RWPE2 (cell line): ENCODE measurements at places on chromosomes 13 and 19.

DNA sequence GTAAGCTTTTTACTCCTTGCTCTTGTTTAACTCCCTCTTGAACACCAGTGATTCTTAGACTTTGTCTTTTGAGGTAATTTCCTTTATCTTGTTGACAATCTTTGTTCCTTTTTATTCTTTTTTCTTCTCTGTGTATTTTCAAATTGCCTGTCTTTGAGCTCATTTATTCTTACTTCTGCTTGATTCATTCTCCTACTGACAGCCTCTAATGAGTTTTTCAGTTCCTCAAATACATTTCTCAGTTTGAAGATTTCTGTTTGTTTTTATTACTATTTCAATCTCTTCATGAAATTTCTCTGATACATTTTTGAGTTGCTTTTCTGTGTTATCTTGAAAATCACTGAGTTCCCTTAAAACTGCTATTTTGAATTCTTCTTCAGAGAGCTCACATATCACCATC, 154.1 kb downstream of the ATP8A2 start:
- DNase-seq = no peak

GRCh38 chr13:21833921-21834320, 163.0 kb downstream of the FGF9 start:
- no peak for DNase-seq

- no peak for DNase-seq
Observed at GRCh38 chr19:13132471-13133180, 14.6 kb downstream of the NACC1 start.

- DNase-seq = no peak
Observed at GRCh38 chr19:2997720-2998119, 20.4 kb downstream of the TLE6 start.

DNA sequence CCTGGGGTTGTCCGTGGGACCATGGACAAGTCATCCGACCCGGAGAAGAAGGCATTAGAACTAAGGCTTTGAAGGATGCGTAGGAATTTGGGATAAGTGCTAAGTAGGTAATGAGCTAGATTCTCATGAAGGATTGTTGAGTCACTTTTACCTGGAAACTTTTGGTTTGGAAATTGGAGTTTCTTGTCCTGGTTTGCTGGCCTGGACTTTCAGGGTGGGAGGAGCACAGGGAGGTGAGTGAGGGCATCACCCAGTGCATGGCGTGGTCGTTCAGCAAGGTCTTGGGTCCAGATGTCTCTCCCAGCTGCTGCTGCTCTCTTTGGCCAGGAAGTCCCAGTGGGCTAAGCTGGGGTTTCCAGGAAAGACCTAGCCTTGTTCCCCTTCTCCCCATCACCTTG, 7.6 kb downstream of the NFIC start:
- DNase-seq = no peak

DNA sequence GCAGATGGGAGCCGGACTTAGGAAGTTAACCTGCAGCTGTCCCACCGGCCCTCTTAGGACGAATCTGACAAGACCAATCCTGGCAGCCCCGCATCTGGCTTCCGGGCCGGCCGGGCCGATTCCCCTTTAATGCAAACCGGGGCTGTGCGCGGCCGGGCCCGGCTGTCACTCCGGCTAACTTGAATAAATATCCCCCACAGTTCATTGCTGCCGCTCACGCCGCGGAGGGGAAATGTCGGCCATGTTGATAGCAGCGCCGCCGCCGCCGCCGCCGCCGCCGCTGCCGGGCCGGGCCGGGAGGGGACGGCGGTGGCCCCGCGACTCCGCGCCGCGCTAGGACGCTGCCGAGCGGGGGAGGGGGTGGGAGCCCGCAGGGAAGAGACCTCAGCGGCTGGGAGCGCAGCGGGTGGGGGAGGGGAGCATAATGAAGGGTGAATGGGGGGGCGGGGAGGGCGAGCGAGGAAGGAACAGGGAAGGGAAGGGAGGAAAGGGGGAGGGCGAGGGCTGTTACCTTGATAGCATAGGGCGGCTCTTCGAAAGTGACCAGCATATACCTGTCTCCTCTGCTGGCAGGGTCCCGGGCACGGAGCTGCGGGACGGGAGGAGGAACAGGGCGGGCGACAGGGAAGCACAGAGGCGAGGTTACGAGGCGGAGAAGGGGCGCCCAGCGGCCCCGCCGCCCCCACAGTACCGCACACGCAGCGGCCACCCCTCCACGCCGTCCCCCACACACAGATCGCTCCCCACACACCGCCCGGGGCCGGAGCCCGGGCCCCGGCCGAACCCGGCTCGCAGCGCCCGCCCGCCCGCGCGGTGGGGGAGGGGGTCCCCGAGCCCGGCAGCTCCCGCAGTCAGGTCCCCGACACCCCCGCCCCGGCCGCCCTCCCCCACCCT, 1.1 kb downstream of the INTS6 start:
- DNase-seq = peak; percentile 65

DNA sequence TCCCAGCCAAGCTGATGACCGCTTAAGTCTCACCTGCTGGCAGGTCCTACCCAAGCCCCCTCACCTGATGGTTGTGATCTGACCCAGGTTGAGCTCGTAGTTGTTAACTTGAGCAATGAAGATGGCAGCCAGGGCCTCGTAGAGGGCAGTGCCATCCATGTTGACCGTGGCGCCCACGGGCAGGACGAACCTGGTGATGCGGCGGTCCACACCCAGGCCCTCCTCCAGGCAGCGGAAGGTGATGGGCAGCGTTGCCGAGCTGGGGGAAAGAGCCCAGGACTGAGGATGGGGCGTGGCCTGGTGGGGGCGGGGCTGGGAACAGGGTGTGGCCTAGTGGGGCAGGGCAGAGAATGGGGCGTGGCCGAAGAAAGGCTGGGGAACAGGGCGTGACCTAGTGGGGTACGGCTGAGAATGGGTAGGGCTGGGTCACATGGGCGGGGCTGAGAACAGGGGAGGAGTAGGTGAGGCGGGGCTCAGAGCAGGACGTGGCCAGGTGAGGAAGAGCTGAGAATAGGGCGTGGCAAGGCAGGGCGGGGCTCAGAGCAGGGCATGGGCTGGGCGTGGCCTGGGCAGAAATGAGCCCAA, 12.9 kb downstream of the OR7C2 start:
- DNase-seq = peak; percentile 64

DNA sequence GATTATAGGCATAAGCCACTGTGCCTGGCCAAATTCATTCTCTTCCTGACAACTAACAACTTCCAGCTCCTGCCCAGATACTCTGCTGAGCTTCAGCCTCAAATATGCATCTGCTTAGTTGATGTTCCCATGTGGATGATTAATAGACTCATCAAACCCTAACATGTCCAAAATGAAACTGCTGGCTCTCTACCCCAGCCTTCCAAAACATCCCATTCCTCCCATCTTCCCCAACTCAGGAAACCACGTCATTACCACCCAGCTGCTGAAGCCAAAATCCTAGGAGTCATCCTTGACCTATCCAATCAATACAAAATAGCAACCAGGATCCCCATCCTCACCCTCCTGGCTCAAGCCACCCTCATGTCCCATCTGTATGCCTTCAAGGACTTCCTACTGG, 20.9 kb downstream of the POU2F2 start:
- DNase-seq = no peak

DNA sequence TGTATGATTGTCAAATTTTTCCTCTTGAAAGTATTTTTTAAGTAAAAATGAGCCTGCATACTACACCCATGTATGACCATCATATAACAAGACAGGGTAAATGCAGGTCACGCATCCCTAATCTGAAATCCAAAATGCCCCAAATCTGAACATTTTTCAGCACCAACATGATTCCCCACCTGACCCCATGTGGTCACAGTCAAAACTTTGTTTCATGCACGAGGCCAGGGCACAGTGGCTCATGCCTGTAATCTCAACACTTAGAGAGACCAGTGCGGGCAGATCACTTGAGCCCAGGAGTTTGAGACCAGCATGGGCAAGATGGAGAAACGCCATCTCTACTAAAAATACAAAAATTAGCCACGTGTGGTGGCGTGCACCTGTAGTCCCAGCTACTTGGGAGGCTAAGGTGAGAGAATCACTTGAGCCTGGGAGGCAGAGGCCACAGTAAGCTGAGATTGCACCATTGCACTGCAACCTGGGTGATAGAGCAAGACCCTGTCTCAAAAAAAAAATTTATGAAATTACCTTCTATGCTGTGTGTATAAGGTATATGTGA, 63.7 kb upstream of the NPAS1 start:
- DNase-seq = no peak

DNA sequence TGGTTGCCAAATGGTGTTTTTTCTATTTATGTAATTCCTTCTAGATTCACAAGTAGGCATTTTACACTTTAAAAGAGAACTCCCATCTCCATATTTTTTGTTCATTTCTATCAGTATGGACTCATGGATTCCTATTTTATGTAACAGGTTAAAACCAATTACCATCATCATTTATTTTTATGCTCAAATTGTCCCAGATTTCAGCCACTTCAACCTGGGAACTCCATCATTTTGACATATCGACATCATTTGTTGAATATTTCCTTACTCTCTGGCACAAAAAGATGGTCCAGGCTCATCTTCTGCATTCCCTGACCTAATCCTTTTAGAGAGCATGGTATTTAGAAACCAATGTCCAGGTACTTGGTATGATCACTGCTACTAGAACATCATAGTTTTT, 79.9 kb downstream of the VWA8 start:
- DNase-seq = no peak

- no peak for DNase-seq
Observed at GRCh38 chr19:31402529-31403316, 53.5 kb upstream of the TSHZ3 start.

GRCh38 chr13:65937251-65937650, 1292.9 kb downstream of the PCDH9 start:
- DNase-seq = no peak

DNA sequence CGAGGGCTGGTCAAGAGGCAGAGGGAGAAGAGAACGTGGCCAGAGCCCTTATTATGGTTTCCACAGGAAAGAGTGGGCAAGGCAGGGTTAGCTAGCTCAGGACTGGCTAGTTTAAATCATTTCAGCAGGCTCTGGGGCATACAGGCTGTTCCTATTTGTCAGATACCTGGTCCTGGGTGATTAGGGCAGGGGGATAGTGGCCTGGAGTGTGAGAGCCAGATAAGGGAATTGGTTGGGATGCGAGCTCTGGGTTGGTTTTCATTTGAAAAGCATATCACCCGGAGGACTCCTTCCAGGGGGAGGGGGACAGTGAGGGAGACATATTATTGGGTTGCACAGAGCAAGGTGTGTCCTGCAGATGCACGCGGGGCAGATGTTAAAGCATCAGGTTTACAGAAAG, 75.3 kb upstream of the CLDN10 start:
- DNase-seq = no peak

- DNase-seq = no peak
Observed at GRCh38 chr19:30629086-30629485, 256.9 kb downstream of the ZNF536 start.

GRCh38 chr13:114004420-114005205, 30.7 kb upstream of the C13orf46 start:
- peak; percentile 19 for DNase-seq

DNA sequence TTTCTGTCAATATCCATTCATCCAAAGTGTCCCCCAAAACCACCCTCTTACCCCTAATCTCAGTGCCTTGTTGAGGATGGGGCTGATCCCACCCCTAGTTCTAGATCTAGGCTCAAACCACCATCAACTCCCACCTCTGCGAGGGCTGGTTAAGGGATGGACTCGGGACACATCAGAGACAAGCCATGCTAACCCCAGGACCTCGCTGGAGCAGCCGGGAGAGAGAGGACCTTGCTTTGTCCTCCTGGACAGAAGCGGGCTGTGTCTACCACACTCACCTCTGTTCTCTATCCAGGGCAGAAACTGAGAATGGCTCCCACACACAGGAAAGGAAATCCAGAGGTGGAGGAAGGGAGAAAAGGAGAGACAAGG, 90.8 kb upstream of the UQCRFS1 start:
- DNase-seq = no peak

DNA sequence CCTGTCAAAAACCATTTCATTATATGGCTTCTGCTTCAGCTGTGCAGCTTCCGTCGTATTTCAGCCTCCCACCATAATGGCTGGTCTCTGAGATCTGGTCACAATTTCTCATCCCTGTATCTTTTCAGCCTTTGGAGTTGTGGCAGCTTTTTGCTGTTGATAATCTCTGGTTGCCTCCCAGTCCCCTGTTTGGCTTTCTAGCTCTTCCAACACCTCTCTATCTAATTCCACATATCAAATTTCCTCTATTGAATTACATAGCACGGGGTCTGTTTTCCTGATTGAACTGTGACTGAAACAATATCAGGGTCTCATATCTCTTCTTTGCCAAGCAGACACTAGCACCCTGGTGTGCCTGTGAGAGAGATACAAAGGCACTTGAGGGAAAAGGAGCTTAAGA, 222.1 kb upstream of the OBI1 start:
- DNase-seq = no peak

- no peak for DNase-seq
Observed at GRCh38 chr13:26342898-26343297, 89.0 kb downstream of the CDK8 start.

- no peak for DNase-seq
Observed at GRCh38 chr13:50979187-50979586, 69.6 kb downstream of the RNASEH2B start.

DNA sequence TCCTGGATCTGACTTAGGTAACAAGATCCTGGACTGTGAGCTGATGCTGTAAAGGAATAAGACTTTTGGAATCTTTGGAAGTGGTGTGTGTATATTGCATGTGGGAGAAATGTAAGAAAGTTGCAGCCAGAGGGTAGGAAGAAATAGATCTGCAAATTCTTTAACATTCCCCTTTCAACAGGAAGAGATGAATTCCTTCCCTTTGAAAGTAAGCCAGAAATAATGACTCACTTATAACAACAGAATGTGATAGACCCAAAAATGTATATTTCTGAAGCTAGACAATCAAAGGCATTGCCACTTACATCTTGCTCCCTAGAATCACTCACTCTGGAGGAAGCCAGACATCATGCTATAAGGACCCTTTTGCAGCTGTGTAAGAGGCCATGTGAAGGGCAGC, 9.8 kb upstream of the SIAH3 start:
- DNase-seq = no peak

- no peak for DNase-seq
Observed at GRCh38 chr13:71448080-71448630, 418.8 kb downstream of the DACH1 start.

GRCh38 chr19:34644991-34645461, 31.9 kb downstream of the SCGB2B2 start:
- DNase-seq = peak; percentile 40

DNA sequence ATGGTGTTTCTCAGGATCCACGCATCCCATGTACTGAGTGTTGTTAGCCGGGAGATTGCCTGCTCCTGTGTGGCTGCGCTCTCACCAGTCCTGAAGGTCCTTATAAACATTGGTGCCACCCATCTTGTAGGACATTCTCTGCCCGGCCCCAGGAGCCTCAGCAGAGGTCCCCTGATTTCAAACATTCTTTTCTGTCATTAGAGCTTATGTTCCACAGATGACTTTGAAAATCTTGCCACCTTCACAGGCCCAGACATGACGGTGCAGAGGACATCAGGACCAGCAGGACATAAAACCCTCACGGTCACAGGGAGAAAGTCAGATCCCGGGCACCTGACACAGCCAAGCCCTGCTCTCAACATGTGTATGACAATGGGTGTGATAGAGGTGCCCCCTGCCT, 33.2 kb upstream of the PEPD start:
- DNase-seq = no peak
